ENCODE measurements at places on chromosomes 1 and 21.

DNA sequence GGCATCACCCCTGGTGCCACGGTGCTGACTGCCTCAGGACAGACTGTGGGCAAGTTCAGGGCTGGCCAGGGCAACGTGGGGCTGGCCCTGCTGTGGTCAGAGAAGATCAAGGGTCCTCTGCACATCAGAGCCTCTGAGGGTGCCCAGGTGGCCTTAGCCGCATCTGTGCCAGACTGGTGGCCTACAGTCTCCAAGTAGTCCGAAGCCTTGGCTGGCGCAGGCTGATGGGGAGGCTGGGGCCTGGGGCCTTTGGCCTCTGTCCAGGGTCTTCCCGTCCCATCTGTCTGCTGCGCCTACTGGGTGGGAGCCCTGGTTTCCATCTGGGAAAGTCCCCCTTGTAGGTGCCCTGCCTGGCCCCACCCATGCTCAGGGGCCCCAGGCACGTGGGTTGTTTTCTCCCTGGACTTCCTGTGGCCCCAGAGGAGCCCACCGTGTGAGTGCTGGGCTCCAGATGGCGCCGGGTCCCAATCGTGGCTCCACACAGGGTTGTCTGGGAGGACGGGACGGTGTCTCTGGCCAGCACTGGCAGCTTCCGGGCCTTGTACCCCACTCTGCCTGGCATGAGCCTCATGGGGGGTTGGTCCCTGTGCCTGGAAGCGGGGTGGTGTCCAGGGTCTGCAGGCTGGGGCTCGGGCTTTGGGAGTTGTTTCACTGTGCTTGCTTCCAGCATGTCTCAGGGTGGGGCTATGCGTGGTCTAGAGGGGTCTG is 9.9 kb downstream of the IBA57 start:
- no peak for DNase-seq

DNA sequence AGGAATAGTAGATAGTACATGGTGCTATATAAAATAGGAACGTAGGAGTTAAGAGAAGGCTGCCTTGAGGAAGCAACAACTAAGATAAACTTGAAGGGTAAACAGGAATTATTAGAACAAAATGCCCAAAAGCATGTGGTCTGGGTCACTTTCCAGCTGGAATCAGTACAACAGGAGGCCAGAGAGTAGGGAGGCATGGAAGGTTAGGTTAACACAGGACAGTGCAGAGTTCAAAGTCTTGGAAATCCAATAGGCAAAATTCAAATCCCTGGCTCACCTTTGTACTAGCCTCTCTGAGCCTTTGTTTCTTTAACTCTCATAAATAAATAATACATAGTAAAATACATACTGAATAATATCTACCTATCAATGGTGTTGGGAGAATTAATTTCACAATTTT is 69.0 kb upstream of the NEK7 start:
- DNase-seq, result no peak

GRCh38 chr21:32978331-32979270 is 47.1 kb upstream of the OLIG2 start:
- DNase-seq, result no peak

DNA sequence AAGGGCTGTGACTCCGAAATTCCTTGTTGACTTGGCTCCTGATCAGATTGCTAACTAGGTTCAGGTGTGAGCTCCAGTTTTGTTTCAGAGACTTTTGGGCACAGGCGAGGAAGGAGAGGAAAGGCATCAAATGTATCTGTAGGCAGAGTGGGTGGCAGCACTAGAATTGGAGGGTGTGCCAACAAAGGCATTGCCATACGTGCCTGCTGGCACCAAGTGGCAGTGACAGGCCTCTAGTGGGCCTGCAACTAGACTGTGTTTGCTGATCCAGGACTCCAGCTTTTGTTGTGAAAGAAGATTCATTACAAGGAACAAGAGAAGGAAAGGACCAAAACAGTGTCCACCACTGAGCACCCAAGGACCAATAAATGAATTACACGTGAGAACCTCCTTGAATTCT is 79.5 kb downstream of the TM2D1 start:
- no peak for DNase-seq

GRCh38 chr1:178066908-178067614 is 26.8 kb upstream of the RASAL2 start:
- DNase-seq, result peak; percentile 94

DNA sequence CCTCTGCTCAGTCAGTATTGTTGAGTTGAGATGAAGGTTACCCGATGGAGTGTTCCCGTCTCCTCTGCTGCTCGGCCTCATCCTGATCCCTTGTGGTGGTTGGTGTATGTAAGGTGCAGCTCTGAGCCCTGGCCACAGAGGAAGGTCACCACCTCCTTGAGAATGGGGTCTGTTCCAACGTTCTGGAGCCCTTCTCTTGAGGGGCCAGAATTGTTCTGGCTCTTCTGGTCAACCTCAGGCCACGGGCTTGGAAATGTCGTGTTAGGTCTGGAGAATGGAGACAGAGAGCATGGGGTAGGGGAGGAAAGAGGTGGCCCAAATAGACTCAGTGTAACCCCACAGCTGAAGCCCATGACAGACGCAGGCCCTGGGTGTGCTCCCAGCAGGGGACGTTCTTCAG is 62.3 kb upstream of the ETV3 start:
- no peak for DNase-seq

- DNase-seq, result peak; percentile 41
Observed at GRCh38 chr1:116492358-116492811, 78.4 kb downstream of the CD58 start.
